Activated naive CD4-positive, alpha-beta T cell treated with anti-CD3 and anti-CD28 coated beads, Interleukin-2, amount 50 U/mL, for 72 hours (primary cell): ENCODE measurements at places on chromosomes 4 and X. TPM values are rescaled to one million over a fixed set of nuclear protein-coding genes. Genes with fewer than 3 reads are reported as not detected.

DNA sequence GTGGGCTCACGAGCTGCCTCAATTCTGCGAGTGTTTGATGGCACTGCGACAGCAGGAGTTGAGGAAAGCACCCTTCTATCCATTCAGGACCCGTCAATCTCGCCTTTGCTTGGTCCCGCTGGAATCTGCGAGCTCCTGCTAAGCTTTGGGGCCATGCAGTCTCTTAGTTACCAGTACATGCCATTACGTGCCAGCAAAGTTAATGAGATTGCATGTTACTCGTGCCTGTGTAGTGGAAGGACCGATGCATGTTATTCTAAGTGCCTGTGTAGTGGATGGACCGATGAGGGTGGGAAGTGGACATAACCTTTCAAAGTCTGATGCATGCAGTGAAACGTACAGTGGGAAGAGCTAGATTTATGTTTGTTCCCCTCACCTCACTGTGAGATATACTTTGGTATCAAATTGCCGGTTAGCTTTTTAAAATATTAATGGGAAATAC is 569 bp downstream of the RPS3A start:
- no peak for DNase-seq

DNA sequence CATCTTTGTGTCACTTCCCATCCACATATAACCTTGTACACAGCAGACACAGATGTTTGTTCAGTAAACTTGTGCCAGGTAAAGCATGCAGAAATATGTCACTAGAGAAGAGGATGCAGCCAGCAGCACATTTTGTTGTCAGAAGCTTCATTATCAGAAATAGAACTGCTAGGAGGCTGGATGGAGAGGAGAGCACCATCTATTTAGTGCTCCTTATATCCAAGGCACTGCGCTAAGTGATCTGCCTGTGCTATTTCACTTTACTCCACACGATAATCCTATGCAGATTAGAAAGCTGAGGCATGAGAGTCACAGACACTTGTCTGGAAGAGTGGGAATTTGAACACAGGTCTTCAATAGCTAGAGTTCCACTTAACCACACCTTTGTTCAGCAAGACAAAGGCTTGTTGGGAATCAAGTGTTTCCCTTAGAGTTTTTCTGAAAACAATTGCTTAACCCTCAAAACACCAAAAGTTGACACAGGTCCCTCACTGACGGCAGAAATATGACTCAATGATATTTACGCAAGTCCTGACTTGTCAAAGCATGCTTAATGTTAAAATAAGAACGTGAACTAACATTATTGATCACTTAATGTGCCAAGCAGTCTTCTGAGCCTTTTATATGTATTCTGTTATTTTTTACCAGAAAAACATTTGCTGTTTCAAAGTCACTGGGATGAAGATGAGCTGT is 1.2 kb upstream of the QDPR start:
- no peak for DNase-seq

GRCh38 chr4:184994623-184995010 is 23.7 kb upstream of the HELT start:
- DNase-seq: no peak

GPR34 gene
- 0.25 TPM for total RNA-seq

DNA sequence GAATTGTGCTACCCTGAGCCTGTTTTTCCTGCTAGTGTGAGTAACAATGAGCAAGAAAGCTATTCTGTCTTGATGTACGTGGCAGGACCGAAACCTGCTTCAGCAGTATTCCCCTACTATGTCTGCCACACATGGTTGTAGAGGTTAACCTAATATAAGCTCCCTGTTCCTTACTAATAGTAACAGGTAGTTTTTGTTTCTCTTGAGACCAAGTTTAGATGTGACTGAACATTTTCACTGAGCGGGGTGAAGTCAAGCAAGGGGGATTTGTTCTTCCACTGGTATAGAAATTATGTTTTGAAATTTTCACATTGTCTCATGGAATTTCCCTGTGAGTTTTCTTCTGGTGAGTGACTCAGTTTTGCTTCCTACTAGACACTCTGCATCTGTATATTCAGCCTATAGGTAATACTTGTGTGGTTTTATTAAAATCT is 37.3 kb downstream of the RRAGB start:
- no peak for DNase-seq

NUP62CL gene
- 8.1 TPM for total RNA-seq

DNA sequence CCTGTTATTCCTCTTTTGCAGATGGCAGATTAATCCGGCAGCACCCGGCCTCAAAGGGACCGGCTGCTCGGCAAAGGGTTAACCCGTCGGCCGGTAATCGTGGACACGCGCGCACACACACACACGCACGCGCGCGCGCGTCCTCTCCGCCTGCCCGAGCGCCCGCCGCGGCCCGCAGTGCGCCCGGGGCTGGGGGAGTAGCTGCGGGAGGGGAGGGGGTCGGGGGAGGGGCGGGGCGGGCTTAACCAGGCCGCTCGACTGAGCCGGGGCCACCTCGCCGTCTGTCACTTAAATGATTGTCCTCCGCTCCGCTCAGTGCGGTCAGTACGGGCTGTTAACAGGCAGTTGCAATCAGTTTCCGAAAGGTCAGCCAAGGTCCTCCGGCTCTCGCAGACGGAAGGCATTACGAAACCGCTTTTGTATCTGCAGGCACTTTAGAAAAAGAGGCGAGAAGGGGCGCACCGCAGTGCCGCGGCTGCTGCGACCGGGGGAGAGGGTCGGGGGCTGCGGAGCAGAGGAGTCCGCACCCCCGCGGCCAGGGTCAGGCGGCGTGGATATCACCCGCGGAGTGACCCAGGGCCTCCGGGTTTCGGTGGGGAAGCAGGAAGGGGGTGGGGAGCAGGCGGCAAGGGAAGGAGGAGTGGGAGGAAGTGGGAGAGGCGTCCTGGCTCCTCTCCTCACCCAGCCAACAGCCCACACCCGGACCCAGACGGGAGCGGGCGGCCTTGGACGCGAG is 57.3 kb upstream of the BCOR start:
- DNase-seq: no peak

DNA sequence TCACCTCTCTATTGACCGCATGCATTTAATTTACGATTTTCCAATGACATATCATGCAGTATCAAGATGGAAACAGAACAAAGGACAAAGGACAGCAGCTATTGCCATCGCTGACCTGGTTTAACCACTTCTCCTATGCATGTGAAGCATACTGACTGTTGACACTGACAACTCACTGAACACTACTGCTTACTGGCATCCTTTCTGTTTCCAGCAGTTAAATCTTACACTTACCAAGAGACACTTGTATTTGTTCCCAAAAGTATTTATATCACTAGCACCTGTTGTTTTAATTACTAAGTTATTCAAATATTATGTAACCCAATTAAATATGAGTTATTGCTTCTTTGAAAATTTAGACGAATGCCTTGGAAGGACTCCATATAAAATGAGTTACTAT is 176.7 kb downstream of the PDGFC start:
- no peak for DNase-seq

GRCh38 chr4:7328913-7329638 is 105.7 kb downstream of the PSAPL1 start:
- no peak for DNase-seq
